ENCODE measurements at places on chromosomes 1 and 21.
A peak's percentile ranks its signal among the peaks of the same experiment; 100 is the strongest.

- DNase-seq = no peak
These were observed 2.2 kb downstream of the MAP7D1 start for GRCh38 chr1:36157973-36158826.

DNA sequence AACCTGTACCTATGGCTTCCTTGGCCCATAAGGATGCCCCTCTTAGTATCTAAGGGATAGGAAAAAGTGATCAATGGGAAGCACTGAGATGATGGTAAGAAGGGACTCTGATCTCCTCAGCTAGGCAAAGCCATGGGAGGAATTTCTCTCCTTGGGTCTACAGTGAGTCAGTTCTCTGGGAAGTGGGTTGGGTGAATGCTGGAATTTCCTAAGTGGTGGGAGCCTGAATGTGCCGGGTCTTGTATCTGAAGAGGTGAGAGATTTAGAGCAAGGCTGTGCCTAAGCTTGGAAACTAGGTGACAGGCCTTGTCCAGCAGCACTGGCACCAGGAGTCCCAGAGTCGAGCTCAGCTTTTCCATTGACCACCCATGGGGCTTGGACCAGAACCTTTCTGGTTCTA is 96.3 kb upstream of the SLC2A1 start:
- peak; percentile 66 for DNase-seq

- DNase-seq = peak; percentile 25
These were observed 431.0 kb downstream of the DPYD start for GRCh38 chr1:97489834-97490233.

DNA sequence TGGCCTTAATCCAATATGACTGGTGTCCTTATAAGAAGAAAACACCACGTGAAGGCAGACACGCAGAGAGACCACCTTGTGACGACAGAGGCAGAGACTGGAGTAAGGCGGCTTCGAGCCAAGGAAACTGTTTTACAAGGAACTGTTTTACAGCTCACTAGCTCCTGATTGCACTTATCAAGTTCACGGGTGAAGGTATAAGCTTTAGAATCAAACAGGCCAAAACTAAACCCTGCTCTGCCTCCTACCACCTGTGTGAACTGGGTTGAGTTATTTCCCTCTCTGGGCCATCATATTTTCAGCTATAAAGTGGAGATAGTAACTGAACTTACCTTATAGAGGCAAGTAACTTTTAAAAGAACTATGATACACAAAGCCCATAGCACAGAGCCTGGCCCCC is 166.9 kb upstream of the NFIA start:
- no peak for DNase-seq

DNA sequence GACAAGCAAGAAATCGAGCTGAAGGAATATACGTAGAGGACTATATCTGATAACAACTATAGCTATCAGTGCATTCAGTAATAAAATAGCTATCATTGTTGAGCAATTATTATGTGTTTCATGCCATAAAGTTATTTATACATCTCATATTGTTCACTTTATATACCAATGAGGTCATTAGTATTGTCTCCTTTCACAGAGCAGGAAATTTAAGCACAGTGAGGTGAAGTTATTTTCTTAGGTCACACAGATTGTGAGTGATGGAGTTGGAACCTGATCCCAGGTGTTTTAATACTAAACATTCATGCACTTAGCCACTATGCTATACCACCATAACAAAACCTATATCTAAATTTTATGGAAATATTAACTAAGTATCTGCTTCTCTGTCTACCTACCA is 180.5 kb upstream of the DPYD start:
- DNase-seq = no peak

GRCh38 chr1:41673378-41673777 is 188.9 kb upstream of the EDN2 start:
- DNase-seq = peak; percentile 79

Measured in fibroblast of skin of abdomen (primary cell).